ENCODE measurements at places on chromosomes 2 and 18.

GRCh38 chr2:204282525-204282924, 262.8 kb upstream of the PARD3B start:
- peak; percentile 60 for DNase-seq

DNA sequence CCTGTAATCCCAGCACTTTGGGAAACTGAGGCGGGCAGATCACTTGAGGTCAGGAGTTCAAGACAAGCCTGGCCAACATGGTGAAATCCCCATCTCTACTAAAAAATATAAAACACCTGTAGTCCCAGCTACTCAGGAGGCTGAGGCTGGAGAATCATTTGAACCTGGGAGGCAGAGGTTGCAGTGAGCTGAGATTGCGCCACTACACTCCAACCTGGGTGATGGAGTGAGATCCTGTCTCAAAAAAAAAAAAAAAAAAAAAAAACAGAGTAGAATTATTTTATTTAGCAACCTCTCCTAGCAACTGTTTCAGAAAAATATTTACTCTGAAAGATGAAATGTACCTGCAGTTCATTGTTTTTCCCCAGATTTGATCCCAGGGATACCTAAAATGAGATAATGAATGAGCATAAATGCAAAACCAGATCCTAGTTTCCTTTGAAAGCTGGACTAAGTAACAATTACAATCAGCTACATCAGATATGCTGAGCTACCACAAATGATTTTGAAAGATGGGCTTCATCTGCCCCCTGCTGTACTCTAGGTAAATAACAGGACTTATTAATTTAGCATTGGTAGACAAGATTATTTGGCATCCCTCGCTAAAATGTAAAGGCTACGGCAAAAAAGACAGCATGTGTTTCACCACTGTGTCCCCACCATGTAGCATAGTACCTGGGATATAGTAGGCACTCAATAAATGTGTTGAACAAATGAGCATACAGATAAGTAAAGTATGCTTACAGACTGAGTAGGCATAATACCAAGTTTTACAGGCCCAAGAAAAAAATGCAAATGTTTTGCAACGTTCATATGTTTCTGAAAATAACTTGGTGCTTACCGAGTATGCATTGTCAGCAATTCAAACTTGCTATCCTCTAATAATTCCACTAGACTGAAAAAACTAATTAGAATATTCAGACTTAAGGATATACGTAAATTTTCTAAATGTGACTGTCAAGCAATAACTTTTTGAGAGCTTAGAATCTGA, 102.5 kb downstream of the ATL2 start:
- DNase-seq = peak; percentile 69

- DNase-seq = peak; percentile 82
These were observed at the start of gene TTL for GRCh38 chr2:112481528-112482233. Gene TTL (plus strand): TSS chr2:112482156. CDS start chr2:112482345, 189 bp downstream.

GRCh38 chr2:98465456-98466226, 21.0 kb downstream of the INPP4A start:
- DNase-seq = no peak

- DNase-seq = peak; percentile 58
These were observed 204.5 kb downstream of the ZFP36L2 start for GRCh38 chr2:43021791-43022509.

DNA sequence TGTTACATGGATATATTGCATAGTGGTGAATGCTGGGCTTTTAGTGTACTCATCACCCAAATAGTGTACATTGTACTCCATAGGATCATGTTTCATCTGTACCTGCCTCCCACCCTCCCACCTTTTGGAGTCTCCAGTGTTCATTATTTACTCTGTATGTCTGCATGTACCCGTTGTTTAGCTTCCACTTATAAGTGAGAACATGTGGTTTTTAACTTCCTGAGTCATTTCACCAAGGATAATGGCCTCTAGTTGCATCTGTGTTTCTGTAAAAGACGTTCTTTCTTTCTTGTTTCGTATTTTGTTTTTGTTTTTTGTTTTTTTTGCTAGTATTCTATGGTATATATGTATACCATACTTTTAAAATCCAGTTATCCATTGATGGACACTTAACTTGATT, 107.5 kb downstream of the MSTN start:
- no peak for DNase-seq

- peak; percentile 73 for DNase-seq
These were observed 7.0 kb downstream of the ASIC4 start for GRCh38 chr2:219521066-219521880.

All from Caco-2 (cell line).